Fibroblast of skin of left quadriceps (primary cell): ENCODE measurements at places on chromosomes 11 and 22.

- peak; percentile 79 for DNase-seq
These were observed 33.0 kb upstream of the APOBEC3A start for GRCh38 chr22:38924347-38924952.

GRCh38 chr22:46945481-46945880 is 183.0 kb downstream of the TBC1D22A start:
- DNase-seq, result no peak

DNA sequence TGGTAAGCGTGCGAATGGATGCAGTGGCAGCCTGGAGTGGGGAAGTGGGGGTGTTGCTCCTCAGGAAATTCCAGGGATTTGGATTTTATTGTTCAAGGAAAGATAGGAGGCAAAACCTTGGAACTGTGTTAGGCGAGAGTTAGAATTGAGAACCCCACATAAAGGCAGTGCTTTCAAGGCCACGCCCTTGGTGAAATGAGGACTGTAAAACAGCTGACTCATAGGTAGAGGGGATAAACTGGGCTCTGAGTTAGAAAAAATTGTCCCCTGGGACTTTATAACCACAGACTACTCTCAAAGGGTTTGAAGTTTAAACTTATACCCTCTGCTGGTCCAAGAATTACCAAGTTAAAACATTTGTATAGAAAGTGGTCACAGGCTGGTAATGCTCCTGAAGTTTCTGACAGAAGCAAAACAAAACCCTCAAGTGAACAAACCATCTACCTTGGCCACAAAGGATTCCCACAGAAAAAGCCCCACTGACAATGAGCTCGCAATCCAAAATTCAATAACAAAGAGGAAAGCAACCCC is 250.3 kb upstream of the TBCEL start:
- no peak for DNase-seq

GRCh38 chr22:46056546-46057245 is 79.7 kb upstream of the WNT7B start:
- no peak for DNase-seq

- no peak for DNase-seq
These were observed 72.1 kb downstream of the DGCR2 start for GRCh38 chr22:19050117-19050516.

DNA sequence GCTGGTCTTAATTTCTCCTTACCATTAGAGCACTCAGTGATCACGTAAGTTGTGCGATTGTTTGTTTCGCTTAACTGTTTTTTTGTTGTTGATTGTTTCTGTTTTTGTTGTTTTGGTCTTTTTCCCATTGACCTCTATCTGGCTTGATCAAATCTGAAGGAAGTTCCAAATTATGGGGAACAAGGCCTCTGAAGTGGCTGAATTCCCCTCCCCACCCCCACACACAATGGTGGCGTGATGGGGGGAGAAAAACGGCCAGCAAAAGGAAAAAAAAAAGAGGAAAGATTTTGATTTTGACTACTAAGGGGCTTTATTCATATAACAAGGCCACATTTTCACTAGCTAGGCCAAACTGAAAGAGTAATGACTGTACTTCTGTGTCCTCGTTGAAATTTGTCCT is 53.6 kb downstream of the OSBPL5 start:
- DNase-seq, result no peak

GRCh38 chr22:30289980-30290313 is 642 bp upstream of the CASTOR1 start:
- DNase-seq, result no peak

GRCh38 chr11:82995754-82996398 is 75.8 kb downstream of the RAB30 start:
- DNase-seq, result peak; percentile 49

- DNase-seq, result no peak
These were observed 87.3 kb downstream of the GAB2 start for GRCh38 chr11:78330361-78330760.

DNA sequence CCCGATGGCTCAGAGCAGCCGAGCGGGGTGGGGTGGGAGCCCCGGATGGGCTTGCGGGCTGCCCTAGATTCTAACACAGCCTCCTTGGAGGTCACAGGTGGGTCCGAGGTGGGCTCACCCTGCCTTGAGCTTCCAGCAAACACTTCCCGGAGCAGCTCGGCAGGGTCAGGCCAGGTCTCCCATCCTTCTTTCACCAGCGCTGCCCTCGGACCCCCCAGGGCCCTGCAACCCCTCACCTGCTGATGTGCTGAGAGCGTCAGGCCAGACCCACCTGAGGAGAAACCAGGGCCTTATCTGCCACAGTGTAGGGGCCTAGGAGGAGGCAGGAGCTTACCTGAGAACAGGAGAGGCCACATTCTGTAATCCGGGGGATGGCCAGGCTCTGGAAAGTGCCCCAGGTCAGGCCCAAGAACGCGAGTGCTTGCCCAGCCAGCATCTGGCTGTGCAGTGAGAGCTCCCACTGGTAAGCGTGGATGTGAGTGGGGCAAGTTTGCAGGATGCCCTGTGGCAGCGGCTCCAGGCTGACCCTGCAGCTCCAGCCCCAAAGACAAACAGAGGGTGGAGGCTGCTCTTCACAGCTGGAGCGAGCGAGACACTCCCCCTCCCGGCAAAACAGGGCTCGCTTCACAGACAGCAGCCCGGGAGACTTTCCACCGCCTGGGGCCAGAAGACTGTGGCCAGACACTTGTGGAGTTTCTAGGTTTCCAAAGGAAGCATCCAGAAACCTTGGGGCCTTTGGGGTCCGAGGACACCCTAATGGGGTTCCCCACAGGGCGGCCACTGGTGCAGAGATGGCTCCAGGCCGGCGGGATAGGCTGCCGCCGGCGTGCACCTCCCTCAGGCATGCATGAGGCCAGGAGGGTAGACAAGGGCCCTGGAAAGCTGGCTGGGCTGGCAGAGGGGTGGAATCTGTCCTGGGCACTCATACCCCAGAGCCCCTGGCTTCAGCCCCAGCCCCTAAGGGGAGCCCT is at the start of gene IL17REL:
Gene IL17REL, minus strand, starts transcription at position 555 of the 971 bp plus-strand sequence. Its CDS starts 119 bp downstream, at position 436.
- DNase-seq, result no peak

- DNase-seq, result peak; percentile 3
These were observed 123.9 kb upstream of the NARS2 start for GRCh38 chr11:78698612-78699011.

- DNase-seq, result no peak
These were observed 814.0 kb downstream of the BRD1 start for GRCh38 chr22:49013707-49014106.

- no peak for DNase-seq
These were observed 19.1 kb downstream of the PKNOX2 start for GRCh38 chr11:125183641-125184040.

DNA sequence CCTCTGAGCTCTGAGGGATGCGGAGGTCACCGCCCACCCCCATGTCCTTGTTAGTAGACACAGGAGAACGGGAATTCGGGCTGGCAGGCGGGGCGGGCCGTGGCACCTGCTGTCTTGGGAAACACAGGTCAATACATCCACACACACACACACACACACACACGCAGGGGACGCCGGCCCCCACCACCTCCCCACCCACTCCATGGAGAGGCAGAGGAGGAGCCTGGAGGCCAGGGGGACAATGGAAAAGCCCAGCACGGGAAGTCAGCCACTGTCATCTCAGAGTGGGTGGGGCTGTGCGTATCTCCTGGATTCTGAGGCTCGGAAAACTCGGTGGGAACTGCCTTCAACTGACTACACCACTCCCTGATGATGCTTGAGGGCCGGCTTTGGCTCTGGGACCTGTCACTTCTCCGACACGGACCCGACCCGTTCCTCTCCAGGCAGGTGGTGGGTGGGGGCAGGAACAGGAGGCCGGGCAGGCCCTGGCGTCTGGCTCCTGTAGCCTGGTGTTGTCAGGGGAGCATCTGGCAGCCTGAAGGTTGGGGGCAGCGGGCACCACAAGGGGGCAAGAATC is 18.5 kb upstream of the TMEM184B start:
- no peak for DNase-seq

- no peak for DNase-seq
These were observed 40.3 kb downstream of the BCL2L13 start for GRCh38 chr22:17678817-17679385.

DNA sequence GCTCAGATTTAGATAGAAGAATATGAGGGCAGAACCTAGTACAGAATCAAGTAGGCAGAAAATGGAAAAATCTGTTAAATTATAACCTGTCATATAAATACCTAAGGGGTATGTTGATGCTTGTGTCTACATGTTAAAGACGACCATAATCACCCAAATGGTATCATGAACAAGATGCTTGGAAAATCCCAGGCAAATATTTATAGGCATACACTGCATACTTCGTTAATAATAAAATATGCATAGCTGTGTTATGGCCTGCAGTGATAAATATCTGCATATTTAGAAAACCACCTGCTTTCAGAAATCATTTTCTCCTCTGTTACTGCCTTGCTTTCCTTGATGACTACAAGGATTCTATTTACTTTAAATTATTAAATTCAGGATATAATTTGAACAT is 18.9 kb upstream of the DDX10 start:
- DNase-seq, result no peak

DNA sequence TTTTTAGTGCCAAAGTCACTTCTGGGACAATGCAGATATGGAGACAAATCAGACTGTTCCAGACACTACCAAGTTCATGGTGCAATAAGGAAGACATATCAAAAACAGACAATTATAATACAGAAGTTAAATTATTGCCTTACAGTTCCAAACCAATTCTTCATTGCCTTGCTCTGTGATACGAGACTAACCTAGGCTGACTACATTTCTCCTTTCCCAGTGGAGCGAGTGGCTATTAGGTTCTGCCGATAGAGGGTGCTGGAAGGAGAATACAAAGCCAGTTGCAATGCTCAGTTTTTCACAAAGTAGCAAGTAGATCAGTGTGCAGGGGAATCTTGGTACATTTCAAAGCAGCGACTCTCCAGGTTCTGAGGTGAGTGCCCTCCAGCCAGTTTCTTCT is 67.8 kb downstream of the FAM168A start:
- DNase-seq, result no peak

DNA sequence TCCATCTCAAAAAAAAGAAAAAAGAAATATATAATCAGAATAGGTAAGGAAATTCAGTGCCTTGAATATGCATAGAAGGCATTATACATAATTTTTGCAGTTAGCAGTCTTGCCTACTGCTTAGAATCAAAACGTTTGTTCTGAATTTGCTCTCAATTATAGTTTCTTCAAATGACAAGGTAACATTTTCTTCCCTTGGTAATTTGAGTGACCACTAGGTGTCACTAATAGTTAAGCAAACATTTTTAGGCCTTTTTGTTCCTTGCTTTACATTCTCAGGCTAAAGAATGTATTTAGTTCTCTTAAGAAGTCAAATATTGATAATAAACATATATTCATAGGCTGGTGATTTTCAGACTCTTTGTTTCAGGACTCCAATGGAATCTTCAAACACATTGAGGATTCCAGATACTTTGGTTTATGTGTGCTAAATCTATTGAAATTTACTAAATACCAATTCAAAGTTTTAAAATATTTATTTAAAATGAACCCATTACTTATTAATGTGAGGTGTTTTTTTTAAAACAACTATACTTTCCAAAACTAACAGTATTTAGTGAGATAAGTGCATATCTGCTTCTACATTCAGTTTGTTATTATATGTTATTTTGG is 55.0 kb upstream of the DEPDC7 start:
- DNase-seq, result peak; percentile 27

GRCh38 chr11:656426-656825 is 19.4 kb downstream of the DRD4 start:
- DNase-seq, result no peak

DNA sequence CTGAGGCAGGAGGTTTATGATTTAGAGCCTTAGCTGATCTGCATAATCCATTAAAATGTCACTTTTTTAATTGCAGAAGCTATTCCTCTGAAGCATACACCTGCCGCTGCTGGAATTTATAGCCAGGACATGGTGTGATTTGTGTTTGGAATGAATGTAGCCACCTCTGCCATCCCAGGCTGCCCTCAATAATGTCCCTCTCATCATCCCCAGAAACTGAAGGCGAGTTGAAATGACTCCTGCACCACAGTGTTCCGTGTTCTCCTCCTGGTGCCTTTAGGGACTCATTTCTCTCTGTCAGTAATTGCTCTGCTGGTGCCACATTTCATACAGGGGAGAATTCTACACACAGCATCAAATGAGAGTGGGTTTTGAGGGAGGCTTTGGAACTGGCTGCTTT is 191.0 kb downstream of the C11orf91 start:
- DNase-seq, result no peak

DNA sequence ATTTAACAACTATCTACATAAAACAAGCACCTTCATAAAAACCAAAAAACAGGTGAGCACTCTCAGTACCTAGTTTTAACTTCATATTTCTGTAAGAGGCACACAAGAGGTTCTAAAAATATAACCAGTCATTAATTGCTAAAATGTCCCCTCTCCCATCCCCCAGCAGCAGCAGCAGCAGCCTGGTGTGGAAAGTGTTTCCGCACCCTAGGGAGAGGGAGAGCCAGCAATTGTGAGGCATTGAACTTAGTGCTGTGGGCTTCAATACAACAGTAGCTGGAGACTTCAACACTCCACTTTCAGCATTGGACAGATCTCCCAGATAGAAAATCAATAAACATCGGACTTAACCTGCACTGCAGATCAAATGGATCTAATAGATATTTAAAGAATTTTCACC is 1158.5 kb downstream of the JRKL start:
- no peak for DNase-seq

DNA sequence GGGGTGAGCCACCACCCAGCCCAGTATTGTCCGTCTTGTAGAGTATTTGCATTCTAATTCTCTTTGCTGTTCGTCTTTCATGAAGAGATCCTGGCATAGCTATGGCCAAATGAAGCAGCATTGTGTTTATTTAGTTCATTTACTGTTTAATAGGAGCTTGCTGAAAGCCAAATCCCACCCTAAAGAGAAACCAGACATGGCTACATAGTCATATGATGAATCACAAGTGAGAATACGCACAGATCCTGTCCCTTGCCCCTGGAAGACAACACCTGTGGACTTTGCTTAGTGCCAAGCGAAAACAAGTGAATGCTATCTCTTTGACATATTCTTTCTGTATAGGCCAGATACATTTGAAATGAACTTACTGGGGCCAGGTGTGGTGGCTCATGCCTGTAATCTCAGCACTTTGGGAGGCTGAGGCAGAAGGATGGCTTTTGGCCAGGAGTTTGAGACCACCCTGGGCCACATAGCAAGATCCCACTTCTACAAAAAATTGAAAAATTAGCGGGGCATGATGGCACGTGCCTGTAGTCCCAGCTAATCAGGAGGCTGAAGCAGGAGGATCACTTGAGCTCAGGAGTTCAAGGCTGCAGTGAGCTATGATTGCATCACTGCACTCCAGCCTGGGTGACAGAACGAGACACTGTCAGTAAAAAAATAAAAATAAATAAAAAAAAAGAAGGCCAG is 5.1 kb upstream of the ARFGAP3 start:
- peak; percentile 16 for DNase-seq

DNA sequence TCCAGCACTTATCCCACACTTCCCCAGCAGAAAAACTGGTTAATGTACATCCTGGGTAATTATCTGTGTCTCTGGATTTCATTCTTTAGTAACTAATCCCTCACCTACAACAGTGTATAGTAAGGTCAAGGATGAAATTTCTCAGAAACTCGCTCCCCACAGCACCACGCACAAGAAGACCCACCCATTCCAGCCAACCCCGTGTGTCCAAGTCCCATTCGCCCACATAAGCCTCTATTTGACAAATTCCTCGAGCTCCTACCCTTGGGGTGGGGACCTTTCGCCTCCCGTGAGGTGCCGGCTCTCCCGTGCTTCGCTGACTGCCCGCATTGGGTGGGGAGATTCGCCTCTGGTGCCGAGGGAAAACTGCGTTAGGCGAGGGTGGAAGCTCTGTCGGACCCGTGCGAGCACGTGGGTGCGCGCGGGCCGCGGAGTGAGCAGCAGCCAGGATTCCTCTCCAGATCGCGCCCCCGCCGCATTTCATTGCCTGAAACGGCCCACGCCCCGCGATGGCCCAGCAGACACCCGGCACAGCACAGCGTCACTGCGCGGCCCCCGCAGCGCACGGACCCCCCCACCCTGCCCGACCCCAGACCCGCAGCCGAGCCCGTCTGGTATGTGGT is 866 bp downstream of the EXPH5 start:
- DNase-seq, result no peak
